ENCODE measurements at places on chromosomes 1 and 21.

GRCh38 chr1:204475656-204476432 is 18.8 kb downstream of the PIK3C2B start:
- no peak for DNase-seq

GRCh38 chr1:57468641-57469523 is 45.0 kb upstream of the DAB1 start:
- DNase-seq = no peak

DNA sequence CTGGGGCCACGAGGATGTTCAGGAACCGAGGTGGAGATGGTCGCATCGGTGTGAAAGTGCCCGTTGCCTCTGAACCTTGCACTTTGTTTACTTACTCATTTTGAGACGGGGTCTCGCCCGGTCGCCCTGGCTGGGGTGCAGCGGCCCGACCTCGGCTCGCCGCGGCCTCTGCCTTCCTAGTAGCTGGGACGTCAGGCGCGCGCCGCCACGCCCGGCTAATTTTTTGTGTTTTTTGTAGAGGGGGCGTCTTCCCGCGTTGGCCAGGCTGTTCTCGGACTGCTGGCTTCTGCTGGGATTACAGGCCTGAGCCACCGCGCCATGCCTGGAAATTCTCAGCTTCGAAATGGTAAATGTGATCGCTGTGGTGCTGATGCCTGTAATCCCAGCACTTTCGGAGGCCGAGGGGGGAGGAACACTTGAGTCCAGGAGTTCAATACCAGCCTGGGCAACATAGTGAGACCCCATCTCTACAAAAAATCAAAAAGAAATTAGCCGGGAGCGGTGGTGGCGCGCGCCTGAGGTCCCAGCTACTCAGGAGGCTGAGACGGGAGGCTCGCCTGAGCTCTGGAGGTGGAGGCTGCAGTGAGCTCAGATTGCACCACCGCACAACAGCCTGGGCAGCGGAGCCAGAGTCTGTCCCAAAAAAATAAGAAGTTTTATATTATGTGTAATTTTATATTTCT is 684 bp upstream of the MRPL20 start:
- DNase-seq = no peak

DNA sequence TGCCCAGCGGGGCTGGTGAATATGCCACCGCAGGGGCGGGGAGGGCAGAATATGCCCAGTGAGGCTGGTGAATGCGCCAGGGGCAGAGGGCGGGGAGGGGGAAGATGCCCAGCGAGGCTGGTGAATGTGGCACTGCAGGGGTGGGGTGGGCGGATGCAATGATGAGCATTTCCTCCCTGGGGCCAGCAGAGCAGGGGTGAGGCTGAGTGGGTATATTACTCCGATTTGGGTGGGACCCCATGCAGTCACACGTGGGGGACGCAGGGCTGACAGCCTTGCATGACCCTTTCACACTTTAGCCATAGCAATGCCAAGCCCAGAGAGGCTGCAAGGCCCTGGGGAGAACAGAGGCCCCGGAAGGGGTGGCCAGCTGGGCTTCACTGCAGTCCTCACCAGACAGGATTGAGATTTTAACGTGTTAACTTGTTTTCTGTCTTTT is 9.3 kb upstream of the SLX9 start:
- DNase-seq = no peak

- DNase-seq = no peak
Measured at GRCh38 chr21:45323487-45324311, 36.0 kb upstream of the POFUT2 start.

DNA sequence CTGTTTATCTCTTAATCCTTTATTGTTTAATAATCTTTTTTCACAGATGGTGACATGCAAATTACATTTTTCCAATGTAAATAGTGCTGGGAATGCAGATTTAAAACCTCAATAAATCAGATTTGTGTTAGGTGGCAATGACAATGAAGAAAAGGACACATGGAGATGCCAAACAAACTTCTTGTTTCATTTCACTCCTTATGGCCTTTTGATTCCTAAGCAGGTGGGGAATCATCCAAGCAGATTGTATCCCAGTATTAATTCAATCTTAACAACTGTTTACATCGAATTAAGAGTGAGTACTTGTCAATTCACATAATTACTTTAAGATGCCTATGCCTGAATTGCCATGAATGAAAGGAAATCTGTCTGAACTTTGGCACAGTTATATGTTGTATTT is 98.9 kb upstream of the RGS18 start:
- no peak for DNase-seq

- DNase-seq = no peak
Measured at GRCh38 chr1:21494196-21494595, 15.0 kb upstream of the ALPL start.

DNA sequence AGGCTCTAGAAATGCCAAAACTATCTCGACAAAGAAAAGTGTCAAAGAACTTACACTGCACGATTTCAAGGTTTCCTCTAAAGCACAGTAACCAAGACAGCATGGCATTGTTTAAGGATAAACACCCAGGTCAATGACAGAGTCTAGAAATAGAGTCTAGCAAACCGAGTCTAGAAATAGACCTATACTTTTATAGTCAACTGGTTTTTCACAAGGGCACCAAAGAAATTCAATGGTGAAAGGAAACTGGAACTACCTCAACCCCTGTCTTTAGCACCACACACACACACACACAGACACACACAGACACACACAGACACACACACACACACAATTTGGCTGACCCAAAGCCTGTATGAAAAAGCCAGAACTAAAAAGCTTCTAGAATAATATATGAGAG is 67.1 kb upstream of the PGBD5 start:
- DNase-seq = no peak

DNA sequence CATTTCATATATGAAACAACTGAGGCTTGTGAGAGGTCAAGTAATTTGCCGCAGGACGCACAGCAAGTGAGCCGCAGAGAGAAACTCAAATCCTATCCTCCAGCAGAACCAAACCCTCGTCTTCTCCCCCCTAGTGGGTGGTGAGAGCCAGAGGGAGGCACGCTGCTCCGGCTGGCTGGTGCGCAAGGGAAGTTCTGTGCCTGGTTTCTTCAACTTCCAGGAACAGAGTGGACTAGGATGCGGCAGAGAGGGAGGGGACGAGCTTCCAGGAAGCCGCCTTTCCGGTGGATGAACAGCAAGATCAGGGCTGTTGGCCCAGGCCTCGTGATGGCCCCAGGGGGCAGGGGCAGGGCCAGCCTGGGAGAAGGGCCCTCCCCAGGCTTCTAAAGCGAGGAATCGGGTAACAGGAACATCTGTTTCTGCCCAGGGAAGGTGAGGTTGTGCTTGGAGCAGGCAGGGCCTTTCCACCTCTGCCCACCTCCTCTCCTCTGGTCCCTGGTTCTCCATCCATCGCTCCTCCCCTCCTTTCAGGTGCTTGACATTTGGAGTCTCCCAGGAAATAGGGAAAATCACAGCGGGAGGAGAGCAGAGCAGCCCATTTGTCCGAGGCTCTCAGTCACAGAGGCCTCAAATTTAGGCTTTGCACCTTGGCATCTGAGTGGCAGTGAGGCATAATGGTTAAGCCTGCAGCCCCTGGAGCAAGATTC is 16.8 kb upstream of the PDIK1L start:
- DNase-seq = no peak

DNA sequence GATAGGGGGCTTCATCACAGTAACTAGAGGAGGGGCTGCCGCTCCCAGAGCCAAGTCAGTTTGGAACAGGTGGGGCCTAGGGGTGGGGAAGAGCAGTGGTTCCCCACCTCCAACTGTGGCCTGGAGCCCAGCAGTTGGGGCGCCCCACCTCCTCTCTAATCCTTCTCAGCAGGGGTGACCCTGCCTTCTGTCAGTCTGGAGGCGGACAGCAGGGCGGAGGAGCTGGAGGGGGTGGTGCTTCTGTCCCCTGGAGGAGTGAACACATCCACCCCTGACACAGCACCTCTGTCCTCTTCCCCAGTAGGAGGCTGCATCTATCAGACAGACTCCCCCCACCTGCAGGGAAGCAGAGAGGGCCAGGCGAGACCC is 73.8 kb downstream of the MRPL37 start:
- no peak for DNase-seq

DNA sequence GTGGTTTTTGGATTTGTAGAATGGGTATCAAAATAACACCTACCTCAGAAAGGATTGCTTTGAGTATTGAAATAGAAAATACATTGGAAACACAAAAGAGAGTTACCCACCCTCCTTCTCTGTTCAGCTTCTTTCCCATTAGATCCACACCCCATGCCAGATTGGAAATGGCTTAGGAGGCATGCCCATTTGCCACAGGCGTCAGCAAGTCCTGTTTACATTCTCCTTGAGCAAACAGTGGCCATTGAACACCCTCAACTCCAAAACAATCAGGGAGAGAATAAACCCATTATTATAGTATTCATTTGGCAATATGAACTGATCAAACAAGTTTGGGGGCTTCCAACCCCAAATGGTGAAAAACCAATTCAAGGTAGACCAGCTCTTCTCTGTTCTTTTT is 2.4 kb downstream of the ELAPOR1 start:
- peak; percentile 68 for DNase-seq

DNA sequence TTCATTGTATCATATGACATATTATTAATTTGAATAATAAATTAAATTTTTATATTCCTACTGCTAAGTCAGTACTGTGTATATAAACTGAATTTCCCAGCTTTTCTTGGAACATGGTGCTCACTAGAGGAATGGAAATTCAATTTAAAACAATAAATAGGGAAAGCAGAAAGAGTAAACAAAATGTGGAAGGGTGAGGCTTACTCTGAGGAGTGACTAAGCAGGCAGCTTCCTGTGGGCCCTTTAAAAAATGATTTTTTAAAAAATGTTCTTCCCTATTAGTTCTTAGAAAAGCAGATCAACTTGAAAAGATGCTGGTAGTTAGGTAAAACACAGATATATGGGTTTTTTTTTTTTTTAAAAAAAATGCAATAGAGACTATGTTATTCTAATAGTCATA is 49.5 kb upstream of the S1PR1 start:
- no peak for DNase-seq

DNA sequence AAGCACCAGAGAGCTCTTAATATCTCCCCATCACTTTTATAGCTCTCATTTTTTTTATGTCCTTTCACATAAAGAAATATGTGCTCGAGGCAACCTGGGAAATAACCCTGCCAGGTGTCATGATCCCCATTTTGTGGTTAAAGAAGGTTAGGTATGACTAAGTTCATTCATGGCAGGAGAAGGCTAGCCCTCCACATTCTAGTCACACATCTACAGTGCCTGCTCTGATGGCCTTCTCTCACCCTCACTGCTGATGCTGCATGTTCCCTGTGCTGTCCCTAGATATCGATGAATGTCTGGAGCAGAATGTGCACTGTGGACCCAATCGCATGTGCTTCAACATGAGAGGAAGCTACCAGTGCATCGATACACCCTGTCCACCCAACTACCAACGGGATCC is 187.5 kb downstream of the TPR start:
- no peak for DNase-seq

Data from NCI-H774 (cell line).